ENCODE measurements at places on chromosomes 7 and 10.
A peak's percentile ranks its signal among the peaks of the same experiment; 100 is the strongest.

DNA sequence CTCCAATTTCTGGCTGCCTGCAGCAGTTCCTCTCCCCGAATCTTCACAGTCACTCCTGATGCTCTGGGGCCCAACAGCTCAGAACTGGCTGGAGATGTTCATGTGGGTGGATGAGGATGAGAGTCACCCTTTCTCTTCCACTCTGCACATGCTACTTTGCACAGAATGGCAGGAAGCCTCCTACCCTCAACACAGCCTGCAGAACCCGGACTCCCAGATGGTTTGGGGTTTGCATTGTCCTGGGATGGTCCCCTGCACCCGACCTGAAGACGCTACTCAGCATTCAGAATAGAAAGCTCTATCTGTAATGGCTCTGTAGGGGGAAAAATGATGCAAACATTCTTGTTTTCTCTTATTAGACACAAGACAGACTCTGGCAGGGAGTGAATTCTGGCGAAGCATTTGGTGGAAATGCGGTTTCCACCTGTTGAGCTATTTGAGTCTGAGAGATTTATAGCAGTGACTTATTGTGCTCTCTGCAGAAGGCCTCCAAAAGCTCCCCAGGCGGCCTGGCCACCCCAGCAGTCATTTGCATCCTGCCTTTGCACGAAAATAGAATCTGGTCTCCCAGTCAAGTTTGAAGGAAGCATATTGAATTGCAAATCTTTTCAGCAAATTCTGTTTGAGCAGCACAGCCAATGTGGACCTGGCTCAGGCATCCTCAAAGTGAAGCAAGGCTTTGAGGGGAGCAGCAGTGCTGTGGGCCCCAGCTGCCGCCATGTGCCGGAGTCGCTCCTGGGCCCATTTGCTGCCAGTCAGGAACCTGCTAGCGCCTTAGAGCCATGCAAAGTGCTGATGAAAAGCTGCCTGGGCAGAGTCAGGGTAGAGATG lies 309.3 kb downstream of the TCERG1L start:
- H3K36me3 ChIP-seq: no peaks in the 10 kb centered on the region
- H3K27ac ChIP-seq: no peak overlapping the region
- no peak for DNase-seq
- H3K4me3 ChIP-seq: no peak overlapping the region
- no peaks in the 10 kb centered on the region for H3K27me3 ChIP-seq
- H3K4me1 ChIP-seq: no peaks in the 10 kb centered on the region

- H3K4me3 ChIP-seq: no peak overlapping the region
- H3K36me3 ChIP-seq: no peaks in the 10 kb centered on the region
- H3K27me3 ChIP-seq: no peaks in the 10 kb centered on the region
- H3K4me1 ChIP-seq: no peaks in the 10 kb centered on the region
- H3K27ac ChIP-seq: no peak overlapping the region
Measured at GRCh38 chr7:75660566-75661215, 78.0 kb downstream of the HIP1 start.

GRCh38 chr7:152078025-152078424 lies 52.6 kb downstream of the GALNT11 start:
- no peak overlapping the region for H3K4me3 ChIP-seq
- peaks cover 2% of the 10 kb centered on the region for H3K27me3 ChIP-seq
- no peaks in the 10 kb centered on the region for H3K36me3 ChIP-seq
- DNase-seq: no peak
- no peak overlapping the region for H3K27ac ChIP-seq

DNA sequence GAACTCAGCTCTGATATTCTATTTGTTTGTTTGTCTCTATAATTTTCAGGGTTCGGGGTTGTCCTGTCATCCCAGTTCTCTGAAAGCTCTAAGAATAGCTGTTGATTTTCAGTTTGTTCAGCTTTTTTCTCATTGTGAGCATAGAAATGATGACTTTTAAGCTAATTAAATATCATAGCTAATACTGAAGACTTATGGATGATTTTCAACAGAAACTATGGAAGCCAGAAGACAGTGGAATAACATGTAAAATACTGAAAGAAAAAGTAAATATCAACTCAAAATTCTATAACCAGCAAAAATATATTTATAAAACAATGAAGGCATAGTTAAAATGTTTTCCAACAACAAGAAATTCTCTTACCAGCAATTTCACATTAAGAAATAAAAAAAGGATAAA lies 96.4 kb upstream of the ETV1 start:
- H3K27ac ChIP-seq: no peak overlapping the region
- H3K36me3 ChIP-seq: no peaks in the 10 kb centered on the region
- no peak for DNase-seq
- no peak overlapping the region for H3K4me3 ChIP-seq
- no peaks in the 10 kb centered on the region for H3K27me3 ChIP-seq
- H3K4me1 ChIP-seq: no peaks in the 10 kb centered on the region

GRCh38 chr7:117588352-117588794 lies 108.5 kb downstream of the CFTR start:
- no peaks in the 10 kb centered on the region for H3K36me3 ChIP-seq
- H3K27ac ChIP-seq: peak overlapping the region; percentile 97
- H3K4me3 ChIP-seq: no peak overlapping the region
- H3K27me3 ChIP-seq: no peaks in the 10 kb centered on the region
- H3K4me1 ChIP-seq: peaks cover 80% of the 10 kb centered on the region

- no peaks in the 10 kb centered on the region for H3K36me3 ChIP-seq
Measured at GRCh38 chr7:98707076-98707475, 90.0 kb downstream of the NPTX2 start.

Measured in DND-41 (cell line).